ENCODE measurements at places on chromosomes 12 and 14.

GRCh38 chr14:103696070-103696402 lies 19.2 kb downstream of the XRCC3 start:
- H3K36me3 ChIP-seq, result no peaks in the 10 kb centered on the region
- no peak for DNase-seq
- H3K27ac ChIP-seq, result peak overlapping the region; percentile 63
- no peak overlapping the region for H3K4me3 ChIP-seq

DNA sequence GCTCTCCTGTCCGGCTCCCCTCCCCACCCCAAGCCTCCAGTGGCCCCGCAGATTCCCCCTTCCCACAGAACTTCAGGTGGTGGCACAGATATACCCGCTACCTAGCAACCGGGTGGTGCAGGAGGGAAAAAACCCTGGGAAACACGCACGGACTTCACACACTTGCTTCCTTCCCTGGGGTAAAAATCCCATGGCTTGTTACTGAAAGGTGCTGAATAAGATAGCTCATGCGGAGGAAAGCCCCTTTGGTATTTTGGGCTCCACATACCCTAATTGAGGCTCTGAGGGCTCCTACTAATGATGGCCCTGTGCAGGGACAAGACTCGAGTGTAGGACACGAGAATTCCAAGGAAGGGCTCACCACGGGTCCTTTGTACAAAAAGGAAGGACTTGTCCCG lies 869 bp upstream of the RIMBP2 start:
- no peaks in the 10 kb centered on the region for H3K36me3 ChIP-seq
- peaks cover 66% of the 10 kb centered on the region for H3K27me3 ChIP-seq

DNA sequence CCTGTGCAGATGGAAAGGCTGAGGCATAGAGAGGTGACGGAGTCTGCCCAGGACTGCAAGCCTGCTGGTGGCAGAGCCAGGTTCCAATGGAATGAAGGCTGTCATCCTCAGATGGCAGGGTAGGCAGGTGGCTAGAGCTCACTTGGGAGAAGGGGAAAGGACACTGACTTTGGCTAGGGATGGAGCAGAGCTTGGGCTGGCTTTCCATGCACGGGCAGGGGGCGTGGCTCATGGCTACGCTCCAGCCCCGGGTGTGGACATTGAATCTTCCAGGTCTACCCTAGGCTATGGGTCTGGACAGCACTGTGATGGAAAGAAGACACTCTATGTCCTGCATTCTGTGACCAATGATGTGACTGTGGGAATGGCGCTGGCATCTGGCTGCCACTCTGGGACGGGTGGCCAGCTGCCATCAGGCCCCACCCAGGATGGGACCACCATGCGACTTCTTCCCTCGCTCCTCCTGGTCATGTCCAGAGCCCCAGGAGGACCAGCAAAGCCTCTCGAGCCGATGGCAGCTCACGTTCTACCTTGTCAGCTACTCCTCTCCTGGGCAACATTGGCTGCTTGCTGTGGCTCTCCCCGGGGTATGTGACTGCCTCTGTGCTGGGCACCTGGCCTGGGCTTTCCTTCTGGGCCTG lies 398.7 kb downstream of the TMEM121 start:
- no peak for DNase-seq
- H3K27me3 ChIP-seq, result no peaks in the 10 kb centered on the region
- no peaks in the 10 kb centered on the region for H3K36me3 ChIP-seq
- no peak overlapping the region for H3K4me3 ChIP-seq
- no peak overlapping the region for H3K27ac ChIP-seq
- H3K4me1 ChIP-seq, result no peaks in the 10 kb centered on the region

DNA sequence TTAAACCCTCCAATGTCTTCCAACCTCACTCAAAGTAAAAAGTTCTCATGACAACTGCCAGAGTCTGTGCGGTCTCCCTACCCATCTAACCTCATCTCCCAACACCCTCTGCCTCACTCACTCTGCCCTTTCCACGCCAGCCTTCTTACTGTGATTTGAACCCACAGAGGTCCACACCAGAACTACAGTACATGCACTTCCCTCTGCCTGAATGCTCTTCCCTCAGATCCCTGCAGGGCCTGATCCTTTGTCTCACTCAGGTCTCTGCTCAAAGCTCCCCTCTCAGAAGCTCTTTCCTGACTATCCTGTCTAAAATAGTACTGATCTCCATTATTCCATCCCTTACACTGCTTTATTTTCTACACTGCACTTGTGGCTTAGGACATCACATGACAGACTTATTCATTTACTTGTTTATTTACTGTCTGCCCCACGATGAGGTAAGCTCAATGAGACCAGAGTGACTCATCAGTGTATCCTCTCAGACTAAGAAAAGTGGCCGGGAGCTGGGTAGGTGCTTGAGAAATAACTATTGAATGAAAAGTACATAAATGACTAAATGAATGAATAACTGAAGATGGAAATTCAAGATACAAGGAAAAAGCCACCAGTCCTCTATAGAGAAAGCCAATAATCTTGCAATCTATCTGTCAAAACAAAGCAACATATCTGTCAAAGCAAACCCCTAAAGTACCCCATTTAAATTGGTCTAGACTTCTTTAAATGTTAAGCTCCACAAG lies 17.1 kb downstream of the POMT2 start:
- no peak overlapping the region for H3K27ac ChIP-seq
- no peak for DNase-seq
- H3K27me3 ChIP-seq, result no peaks in the 10 kb centered on the region
- H3K4me1 ChIP-seq, result peaks cover 18% of the 10 kb centered on the region
- no peaks in the 10 kb centered on the region for H3K36me3 ChIP-seq

GRCh38 chr12:69932676-69933552 lies 107.9 kb downstream of the MYRFL start:
- no peak overlapping the region for H3K4me3 ChIP-seq
- no peaks in the 10 kb centered on the region for H3K27me3 ChIP-seq
- H3K36me3 ChIP-seq, result no peaks in the 10 kb centered on the region
- H3K27ac ChIP-seq, result no peak overlapping the region
- H3K4me1 ChIP-seq, result peaks cover 36% of the 10 kb centered on the region

- H3K27me3 ChIP-seq, result no peaks in the 10 kb centered on the region
- peaks cover 18% of the 10 kb centered on the region for H3K4me1 ChIP-seq
- H3K36me3 ChIP-seq, result no peaks in the 10 kb centered on the region
- peak overlapping the region; percentile 82 for H3K27ac ChIP-seq
- H3K4me3 ChIP-seq, result peak overlapping the region; percentile 88
These were observed 521 bp downstream of the CDK2AP1 start for GRCh38 chr12:123271001-123271668.

GRCh38 chr14:80621701-80622100 lies 319.8 kb downstream of the CEP128 start:
- no peak for DNase-seq
- no peaks in the 10 kb centered on the region for H3K27me3 ChIP-seq
- H3K36me3 ChIP-seq, result no peaks in the 10 kb centered on the region
- H3K4me1 ChIP-seq, result no peaks in the 10 kb centered on the region
- H3K4me3 ChIP-seq, result no peak overlapping the region

GRCh38 chr12:88450136-88450535 lies 130.1 kb downstream of the KITLG start:
- peaks cover 17% of the 10 kb centered on the region for H3K4me1 ChIP-seq
- no peaks in the 10 kb centered on the region for H3K36me3 ChIP-seq
- peak; percentile 21 for DNase-seq
- no peak overlapping the region for H3K27ac ChIP-seq
- H3K27me3 ChIP-seq, result no peaks in the 10 kb centered on the region

DNA sequence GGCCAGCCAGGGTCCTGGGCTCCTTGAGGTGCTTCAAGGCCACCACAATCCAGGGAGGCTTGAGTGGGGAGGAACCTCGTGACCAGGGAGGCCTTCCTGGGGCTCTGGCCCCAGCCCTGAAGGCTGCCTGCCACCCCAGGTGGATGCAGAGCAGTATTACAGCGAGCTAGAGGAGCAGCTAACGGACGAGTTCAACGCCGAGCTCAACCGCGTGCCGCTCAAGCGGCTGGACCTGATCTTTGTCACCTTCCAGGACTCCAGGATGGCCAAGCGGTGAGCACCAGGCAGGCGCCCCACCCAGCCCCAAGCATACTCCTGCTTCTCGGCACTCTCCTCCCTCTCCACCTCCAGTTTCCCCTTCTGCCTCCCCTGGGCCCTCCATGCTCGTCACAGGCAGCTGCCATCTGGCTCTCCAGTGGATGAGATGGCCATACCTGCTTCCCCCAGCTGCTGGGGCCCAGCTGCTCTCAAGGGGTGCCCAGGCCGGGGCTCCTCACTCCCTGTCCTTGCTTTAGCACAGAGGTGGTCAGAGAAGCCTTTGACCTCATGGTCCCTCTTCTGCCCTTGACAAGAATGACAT lies 30.6 kb downstream of the NGB start:
- H3K36me3 ChIP-seq, result no peaks in the 10 kb centered on the region
- no peaks in the 10 kb centered on the region for H3K4me1 ChIP-seq
- DNase-seq, result no peak
- no peak overlapping the region for H3K27ac ChIP-seq
- no peak overlapping the region for H3K4me3 ChIP-seq

DNA sequence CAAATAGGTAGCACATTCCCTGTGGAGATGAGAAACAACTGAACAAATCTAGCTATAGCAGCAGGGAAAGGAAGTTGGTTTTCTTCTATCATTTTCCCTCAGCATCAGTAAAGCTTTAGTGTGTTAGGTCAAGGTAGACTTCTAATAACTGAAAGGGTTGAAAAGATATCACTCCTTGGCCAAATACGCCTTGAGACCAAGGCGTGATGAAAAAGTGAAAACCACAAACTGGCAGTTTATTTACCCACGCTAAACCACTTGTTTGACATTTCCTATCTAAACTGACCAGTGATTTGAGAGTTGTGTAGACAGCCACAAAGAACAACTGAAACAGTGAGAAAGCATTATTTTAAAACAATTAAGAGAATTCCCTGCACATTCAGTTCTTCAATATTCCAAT lies 99.6 kb upstream of the SOX5 start:
- peaks cover 7% of the 10 kb centered on the region for H3K4me1 ChIP-seq
- no peak overlapping the region for H3K4me3 ChIP-seq
- H3K36me3 ChIP-seq, result peaks cover 7% of the 10 kb centered on the region
- DNase-seq, result no peak
- no peaks in the 10 kb centered on the region for H3K27me3 ChIP-seq

GRCh38 chr14:95265106-95266094 lies 54.3 kb downstream of the CLMN start:
- no peaks in the 10 kb centered on the region for H3K36me3 ChIP-seq
- no peak overlapping the region for H3K27ac ChIP-seq
- H3K27me3 ChIP-seq, result no peaks in the 10 kb centered on the region
- no peak for DNase-seq

DNA sequence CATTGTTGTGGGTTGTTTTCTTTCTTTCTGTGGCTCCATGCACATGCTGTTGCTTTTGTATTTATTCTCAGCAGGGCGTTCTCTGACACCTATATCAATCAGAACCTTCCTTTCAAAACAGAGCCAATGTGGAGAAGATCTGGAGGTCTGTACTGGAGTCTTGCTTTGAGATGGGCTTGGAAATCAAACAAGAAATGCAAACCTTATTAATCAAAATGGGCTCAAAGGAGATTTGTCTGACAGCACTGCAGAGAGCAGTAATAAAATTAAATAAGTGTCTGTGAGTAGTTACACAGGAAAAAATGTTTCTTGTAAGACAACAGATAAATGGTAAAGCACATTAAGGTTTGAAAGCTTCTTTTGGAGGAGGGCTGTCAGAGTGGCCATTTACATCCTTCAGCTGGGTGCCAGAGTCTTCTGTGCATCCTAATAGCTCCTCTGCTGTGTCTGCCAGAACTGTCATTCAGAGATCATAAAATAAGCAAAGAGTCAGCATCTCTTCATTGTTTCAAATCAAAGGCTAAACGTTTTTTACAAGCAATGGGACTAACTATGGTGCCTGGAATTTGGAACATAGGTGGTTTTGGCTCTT lies 414.3 kb downstream of the NAV3 start:
- peaks cover 29% of the 10 kb centered on the region for H3K4me1 ChIP-seq
- H3K27me3 ChIP-seq, result no peaks in the 10 kb centered on the region
- H3K27ac ChIP-seq, result no peak overlapping the region

- no peaks in the 10 kb centered on the region for H3K36me3 ChIP-seq
- no peaks in the 10 kb centered on the region for H3K27me3 ChIP-seq
- H3K4me1 ChIP-seq, result peaks cover 45% of the 10 kb centered on the region
- H3K4me3 ChIP-seq, result no peak overlapping the region
These were observed 50.9 kb downstream of the CCDC88C start for GRCh38 chr14:91366749-91367148.

DNA sequence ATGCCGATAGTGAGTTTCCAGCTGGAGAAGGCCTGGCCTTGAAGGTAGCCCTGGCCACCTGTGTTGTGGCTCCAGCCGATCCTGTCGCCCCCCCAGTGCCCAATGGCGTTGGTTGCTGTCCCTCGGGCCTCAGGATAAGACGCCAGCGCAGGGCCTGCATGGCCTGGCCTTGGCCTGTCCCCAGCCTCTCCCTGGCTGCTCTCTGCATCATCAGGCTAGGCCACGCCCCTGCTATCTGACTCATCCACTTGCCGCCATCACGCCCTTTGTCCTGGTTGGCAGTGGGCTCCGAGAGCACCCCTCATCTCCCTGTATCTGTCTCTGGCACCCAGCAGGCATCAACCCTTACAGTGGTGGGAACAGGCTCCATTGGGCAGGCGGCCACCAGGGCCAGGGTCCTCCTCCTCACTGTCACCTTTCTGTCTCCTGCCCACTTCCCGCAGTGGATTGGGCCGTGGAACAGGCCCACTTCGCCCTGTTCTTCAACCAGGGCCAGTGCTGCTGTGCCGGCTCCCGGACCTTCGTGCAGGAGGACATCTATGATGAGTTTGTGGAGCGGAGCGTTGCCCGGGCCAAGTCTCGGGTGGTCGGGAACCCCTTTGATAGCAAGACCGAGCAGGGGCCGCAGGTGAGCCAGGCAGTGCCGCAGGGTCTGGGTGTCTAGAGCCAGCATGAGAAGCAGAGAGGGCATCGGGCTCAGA lies 25.6 kb downstream of the ALDH2 start:
- peaks cover 6% of the 10 kb centered on the region for H3K36me3 ChIP-seq
- no peaks in the 10 kb centered on the region for H3K27me3 ChIP-seq
- no peak overlapping the region for H3K27ac ChIP-seq
- no peak overlapping the region for H3K4me3 ChIP-seq
- no peak for DNase-seq

GRCh38 chr14:75429562-75429961 lies 1.7 kb downstream of the JDP2 start:
- DNase-seq, result no peak
- no peak overlapping the region for H3K4me3 ChIP-seq
- H3K36me3 ChIP-seq, result no peaks in the 10 kb centered on the region
- H3K27me3 ChIP-seq, result peaks cover 48% of the 10 kb centered on the region

GRCh38 chr12:57389033-57389432 lies 41.8 kb downstream of the R3HDM2 start:
- H3K27me3 ChIP-seq, result no peaks in the 10 kb centered on the region
- no peak for DNase-seq
- no peak overlapping the region for H3K4me3 ChIP-seq
- H3K4me1 ChIP-seq, result no peaks in the 10 kb centered on the region
- no peak overlapping the region for H3K27ac ChIP-seq

- peak overlapping the region; percentile 58 for H3K4me3 ChIP-seq
- no peak overlapping the region for H3K27ac ChIP-seq
- H3K27me3 ChIP-seq, result no peaks in the 10 kb centered on the region
- peaks cover 51% of the 10 kb centered on the region for H3K4me1 ChIP-seq
- no peak for DNase-seq
These were observed 632 bp downstream of the NYNRIN start for GRCh38 chr14:24399447-24399822.

All from neural progenitor cell (in vitro differentiated cells).